ENCODE measurements at places on chromosomes 5 and 9.
A peak's percentile ranks its signal among the peaks of the same experiment; 100 is the strongest.

DNA sequence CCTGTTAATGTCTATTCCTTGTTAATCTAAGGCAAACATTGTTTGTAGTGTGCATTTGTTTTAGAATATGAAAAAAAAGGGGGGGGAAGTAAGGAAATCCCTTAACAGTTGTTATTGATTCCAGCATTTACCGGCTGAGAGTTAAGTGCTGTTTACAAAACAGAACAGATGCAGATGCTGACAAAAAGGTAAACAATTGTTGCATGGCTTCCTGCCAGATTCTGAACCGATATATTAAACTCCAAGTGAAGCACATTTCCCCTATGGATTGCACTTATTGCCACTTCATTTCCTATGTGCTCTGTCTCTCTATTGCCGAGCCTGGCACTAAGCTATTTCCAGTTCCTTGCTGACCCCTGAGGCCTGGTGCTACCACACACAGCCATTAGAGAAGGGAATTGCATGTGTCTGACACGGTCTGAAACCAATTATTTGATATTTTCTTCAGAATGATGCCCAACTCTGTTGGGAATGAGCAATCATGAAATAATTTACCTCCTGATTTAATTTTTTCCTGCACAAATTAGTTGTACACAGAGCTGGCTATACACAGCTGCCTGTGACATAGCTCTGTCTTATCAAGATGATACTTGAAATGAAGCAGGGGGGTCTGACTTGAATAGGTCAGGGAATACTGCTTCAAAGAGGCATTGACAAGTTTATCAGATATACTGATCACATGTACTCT, 109.8 kb downstream of the KIAA0825 start:
- DNase-seq, result no peak

DNA sequence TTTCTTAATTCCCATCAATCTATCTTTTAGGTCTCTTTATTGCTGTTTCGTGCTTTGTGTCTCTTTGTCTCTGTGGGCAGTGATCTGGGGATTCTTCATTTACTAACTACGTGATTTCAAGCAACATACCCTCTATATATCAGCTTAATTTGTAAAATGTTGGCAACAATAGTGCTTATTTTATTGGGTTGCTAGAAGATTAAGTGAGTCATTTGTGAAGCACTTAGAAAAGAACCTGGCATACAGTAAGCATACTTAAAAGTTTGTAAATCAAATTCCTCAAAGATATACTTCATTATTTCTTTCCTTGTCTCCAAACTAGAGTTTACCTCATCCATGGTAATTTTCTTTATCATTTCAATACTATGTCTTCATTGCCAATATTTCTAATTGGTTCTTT, 669.7 kb downstream of the MAT2B start:
- DNase-seq, result no peak

DNA sequence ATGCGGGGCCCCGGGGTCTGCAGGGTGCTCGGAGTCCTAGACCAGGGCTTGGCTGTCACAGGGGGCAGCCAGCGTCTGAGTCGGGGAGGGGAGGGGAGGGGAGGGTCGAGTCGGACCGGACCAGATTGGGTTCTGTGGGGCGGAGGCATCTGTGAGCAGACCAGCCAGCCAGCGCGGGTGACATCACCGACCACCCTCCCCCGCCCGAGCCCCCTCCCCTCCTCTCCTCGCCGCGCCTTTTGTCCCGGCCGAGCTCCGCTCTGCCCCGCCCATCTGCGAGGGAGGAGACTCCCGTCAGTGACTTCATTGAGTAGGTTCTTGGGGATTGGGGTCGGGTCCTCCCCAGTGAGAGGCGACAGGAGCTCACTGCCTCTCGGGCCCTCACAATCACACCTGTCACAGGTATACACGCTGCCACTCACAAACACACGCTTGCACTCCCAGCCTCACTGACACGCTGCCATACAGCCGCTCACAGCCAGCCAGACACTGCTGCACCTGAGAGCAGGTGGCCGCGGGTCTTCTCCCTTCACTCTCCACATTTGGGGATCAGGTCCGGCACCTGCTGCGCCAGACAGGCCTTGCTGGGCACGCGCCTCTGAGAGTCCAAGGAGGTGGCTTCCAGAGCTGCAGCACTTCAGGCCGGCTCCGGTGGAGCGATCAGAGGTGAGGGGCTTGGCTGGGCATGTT, 546 bp downstream of the DNAJB5 start:
- DNase-seq, result no peak

DNA sequence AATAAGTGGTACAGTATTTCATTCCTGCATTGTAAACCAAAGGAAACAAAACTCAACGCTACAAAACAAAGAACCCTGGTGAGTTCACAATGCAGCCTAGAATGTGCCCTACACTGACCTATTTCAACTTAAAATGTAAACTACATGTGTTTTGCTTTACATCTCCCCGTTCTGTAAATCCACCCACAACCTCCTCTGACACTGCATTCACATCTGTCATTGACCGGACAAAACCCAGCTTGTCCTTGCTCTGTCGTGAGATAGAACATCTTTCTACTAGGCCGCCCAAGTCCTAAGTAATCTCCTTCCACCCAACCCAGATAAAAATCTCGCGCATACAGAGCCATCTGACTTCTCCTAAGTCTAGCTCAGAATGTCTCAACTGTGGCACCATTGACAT, 6.1 kb upstream of the VLDLR start:
- no peak for DNase-seq

DNA sequence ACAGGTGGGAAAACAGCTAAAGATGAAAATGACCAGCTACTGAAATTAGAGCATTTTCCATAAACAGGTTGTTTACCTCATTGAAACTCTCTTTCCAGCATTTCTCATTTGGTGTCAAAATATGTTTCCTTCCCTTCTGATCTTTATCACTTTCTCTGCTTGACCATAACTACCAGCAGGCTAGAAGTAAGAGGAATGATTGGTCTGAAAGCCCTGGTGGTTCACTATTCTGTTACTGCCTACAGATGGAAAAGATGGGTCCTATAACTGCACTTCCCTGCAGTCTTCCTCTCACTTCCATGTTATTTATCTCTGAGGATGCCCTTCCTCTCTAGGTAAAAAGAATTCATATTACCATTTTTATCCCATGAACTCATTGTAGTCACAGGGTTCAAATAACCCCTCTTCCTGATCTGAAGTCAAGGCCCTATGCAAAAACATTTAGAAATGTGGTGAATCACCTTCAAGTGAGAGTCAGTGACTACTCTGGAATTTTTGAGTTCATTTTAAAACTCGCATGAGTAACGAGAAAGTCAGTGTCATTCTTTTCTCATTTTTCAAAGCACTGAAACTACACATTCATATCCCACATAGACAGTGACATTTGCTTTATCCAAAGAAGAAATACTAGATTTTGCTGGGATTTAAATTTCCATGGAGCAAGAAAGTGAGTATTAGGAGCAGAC, 51.7 kb downstream of the ZNF474 start:
- DNase-seq, result peak; percentile 64

GRCh38 chr9:114694146-114694545, 12.2 kb upstream of the TEX48 start:
- peak; percentile 31 for DNase-seq

DNA sequence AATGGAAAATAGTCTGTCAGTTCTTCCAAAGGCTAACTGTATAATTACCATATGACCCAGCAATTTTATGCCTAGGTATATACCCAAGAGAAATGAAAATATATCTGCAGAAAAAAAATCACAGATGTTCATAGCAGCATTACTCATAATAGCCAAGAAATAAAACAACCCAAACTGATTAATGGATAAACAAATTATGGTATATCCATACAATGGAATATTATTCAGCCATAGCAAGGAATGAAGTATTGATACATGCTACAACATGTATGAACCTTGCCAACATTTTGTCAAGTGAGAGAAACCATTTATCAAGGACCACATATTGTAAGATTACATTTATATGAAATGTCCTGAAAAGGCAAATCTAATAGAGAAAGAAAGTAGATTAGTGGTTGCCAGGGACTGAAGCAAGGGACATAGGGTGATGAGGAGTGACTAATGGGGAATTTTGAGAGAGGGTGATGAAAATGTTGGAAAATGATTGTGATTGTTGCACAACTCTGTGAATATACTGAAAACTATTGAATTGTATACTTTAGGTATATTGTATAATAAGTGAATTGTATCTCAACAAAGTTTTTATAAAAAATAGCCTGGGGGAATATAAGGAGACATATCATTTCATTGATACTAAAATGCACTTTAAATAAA, 114.4 kb downstream of the PBX3 start:
- no peak for DNase-seq

DNA sequence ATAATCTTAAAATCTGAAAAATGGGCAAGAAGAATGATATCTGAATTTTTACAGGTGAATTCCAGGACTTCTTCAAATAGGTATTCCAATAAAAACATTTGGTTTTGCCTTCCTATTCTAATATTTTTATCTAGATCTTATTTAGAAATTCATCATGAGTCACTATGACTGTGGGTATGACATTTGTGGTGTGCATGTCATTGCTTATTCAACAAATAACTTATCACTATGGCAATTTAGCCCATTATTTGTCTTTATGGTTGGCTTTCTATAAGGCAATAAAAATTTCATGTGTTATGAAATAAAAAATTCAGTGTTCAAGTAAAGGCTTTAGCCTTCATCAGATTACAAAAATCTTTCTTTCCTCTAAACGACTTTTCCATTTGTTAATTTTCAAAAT, 1139.6 kb upstream of the NUDT12 start:
- no peak for DNase-seq

DNA sequence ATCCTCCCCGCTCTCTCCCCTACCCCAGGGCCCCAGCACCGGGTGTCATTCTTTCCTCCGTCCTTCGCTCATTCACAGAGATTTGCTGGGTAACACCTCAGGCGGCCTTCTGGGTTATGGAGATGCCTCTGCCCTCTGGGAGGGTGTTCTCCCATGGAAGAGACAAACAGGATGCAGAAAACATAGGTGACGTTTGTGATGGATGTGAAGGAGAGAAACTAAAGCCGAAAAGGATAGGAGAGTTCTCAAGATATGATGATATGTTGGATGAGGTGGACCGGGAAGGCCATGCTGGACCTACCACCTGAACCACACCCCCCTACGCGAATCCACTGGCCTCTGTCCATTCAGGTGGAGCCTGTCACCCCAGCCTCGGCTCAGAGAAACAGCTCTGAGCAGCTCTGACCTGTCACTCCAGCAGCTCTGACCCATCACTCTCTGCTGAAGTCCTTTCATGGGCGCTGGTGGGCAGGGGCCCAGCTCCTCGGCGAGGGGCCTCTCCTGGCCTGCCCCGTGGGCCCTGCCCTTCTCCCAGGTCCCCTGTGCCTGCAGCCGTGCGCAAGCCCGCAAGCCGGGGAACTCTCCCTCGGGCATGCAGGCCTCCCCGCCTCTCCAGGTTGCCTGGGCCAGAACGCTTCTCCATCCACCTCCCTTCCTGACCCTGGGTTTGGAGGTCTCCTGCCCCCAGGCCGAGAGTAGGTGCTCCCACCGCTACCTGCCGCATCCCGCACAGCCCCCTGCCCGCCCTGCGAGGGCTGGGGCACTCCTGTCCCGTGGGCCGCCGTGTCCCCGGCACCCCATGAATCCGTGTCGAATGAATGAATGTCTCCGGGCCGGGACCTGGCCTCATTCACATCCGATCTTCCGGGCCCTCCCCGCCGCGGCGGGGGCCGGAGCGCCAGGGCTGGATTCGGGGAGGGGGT, 717 bp upstream of the NCS1 start:
- no peak for DNase-seq

- no peak for DNase-seq
Observed at GRCh38 chr9:16626577-16627130, 243.8 kb downstream of the BNC2 start.

DNA sequence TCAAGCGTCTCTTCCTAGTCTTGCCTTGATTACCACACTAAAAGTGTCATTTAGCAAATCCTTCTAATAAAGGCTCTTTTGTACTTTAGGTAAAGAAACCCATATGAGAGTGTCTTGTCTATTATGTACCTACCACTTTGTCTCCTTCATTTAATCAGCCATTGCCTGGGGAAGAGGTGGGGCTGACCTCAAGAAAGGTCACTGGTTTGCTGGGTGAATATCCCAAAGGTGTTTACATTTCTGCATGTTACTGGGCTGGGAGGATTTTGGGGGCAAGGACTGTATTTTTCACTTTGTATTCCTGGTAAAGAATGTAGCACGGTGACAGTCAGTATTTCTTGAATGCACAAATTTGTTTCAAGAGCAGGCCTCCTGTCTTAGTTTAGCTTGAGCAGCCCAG, 11.9 kb upstream of the RPS23 start:
- no peak for DNase-seq

- no peak for DNase-seq
Observed at GRCh38 chr9:128101231-128101661, 26.3 kb downstream of the PTGES2 start.

DNA sequence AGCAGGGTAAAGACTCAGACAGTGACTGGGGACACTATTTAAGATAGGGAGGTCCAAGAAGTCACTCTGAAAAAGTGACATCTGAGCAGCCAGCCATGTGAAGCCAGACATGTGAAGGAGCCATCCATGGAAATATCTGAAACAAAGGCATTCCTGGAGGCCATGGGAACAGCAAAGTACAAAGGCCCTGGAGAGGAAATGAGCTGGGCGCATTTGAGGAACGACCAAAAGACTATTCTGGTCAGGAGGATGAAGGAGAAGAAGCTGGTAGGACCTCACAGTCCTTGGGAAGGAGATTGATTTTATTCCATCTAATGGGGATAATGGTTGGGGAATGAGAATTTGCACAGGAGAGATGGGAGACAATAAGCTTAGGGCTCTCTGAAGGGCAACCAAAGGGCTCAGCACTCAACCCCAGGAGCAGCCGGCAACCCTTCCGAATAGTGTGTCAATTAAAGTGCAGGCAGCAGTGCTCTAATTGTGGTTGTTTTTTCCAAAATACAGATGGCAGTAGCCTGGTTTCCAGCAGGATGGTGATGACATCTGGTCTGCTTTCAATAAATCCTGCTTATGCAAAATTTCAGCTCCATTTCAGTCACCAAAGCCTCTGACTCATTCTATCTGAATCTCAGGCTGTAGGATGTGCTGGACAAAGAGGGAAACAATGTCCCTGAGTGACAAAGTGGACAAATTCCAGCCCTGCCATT, 26.7 kb downstream of the FOXI1 start:
- DNase-seq, result peak; percentile 19

GRCh38 chr5:54760182-54760935, 225.0 kb downstream of the ESM1 start:
- DNase-seq, result no peak

DNA sequence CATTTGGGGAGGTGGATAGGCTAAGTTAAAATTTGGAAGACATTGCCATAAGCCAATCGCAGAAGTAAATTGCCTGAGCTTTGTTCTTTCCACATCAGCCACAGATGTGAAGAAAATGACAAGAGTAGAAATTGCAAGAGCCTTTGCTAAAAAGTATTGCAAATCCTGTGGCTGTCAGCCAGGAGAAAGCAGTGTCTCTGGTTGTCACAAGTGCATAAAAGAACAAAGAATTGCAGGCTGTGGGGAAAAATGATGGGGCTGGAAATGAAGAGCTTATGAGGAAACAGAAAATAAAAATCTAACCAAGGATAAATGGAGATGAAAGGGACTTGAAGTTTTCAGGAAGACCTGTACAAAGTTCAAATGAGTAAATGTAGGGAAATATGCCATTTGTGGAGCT, 344.8 kb downstream of the CSNK1G3 start:
- DNase-seq, result no peak

DNA sequence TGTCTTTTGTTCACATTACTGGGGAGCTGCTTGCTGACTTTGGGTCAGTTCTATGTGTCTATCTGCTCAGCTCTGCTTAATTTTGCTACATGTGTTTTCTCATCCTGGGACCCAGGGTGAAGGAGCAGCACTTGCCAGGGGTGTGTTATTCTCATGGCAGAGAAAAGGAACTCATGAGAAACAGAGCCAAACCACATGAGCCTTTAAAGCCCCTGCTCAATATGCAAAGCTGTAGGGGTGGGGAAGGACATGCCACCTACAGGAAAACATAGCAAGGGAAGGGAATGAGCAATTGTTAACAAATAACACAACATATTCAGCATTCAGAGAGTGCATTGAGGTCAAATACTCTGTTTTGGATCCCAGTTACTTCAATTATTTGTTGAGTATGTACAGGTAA, 290.9 kb downstream of the CDK5RAP2 start:
- no peak for DNase-seq
